ENCODE measurements at places on chromosomes 7 and 10.

DNA sequence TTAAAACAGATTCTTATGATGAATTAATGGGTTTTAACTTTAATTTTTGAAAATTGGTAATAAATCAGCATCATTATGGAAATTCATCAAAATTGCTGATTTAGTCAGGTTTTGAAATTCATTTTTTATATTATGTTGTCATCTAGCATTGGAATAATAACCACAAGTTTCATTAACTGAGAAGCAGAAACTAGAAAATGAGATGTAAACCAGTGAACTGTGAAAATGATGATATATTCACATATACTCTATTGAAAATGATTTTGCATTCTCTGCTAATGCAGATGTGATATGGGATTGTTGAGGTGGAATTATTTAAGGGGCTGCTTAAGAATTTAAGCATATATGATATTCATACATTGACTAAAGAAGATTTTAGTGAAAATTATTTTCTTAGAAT lies 316.1 kb upstream of the FZD1 start:
- no peak for DNase-seq

GRCh38 chr7:129522088-129522970 lies 20.0 kb downstream of the SMKR1 start:
- DNase-seq: no peak

- DNase-seq: no peak
Measured at GRCh38 chr7:80622541-80622940, 15.9 kb upstream of the CD36 start.

GRCh38 chr7:48667407-48667806 lies 256.9 kb upstream of the CDC14C start:
- no peak for DNase-seq

DNA sequence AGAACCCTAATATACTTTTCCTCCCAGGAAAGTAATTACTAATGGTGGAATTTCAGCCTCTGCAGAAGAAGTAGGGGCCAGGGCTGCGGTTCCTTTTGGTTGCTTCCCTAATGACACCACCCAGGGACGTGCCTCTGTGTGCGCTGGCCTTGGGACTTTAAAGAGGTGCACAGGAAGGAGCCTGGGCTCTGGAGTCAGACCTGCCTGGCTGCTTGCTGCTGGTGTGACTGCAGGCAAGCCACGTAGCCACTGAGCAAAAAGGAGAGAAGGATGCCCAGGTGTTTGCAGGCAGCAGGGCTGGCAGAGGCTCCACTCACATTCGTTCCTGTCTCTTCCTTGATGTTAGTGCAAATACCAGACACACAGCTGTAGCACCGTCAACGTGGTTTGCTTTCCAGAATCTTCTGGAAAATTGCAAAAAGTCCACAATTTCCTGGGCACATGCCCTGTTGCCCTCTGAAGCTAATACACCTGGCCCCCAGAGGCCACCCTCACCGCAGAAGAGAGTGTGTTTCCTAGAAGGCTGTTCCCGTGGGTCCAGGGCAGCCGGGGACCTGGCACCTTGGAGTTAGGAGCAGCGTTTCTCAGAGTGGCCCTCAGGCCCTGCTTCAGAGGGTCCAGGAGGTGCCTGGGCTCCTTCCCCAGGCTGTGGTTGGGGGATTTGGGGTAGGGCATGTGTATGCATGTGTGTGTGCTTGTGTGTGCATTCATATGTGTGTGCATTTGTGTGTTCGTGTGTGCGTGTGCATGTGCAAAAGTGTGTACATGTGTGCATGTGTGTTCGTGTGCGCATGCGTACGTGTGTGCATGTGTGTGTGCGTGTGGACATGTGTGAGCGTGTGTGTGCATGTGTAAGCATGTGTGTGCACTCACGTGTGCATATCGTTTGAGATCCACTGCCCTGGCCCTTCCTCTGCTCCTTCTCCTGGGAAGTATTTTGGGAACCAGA lies 12.8 kb upstream of the PRKAG2 start:
- DNase-seq: no peak

All from activated CD4-positive, alpha-beta T cell treated with anti-CD3 and anti-CD28 coated beads, Interleukin-2, Interleukin-4, amounts not matched to agents 100 ng/mL and 50 ng/mL, durations not matched to agents 16 hours and 8 hours (primary cell).